ENCODE measurements at places on chromosomes 5 and 9.

DNA sequence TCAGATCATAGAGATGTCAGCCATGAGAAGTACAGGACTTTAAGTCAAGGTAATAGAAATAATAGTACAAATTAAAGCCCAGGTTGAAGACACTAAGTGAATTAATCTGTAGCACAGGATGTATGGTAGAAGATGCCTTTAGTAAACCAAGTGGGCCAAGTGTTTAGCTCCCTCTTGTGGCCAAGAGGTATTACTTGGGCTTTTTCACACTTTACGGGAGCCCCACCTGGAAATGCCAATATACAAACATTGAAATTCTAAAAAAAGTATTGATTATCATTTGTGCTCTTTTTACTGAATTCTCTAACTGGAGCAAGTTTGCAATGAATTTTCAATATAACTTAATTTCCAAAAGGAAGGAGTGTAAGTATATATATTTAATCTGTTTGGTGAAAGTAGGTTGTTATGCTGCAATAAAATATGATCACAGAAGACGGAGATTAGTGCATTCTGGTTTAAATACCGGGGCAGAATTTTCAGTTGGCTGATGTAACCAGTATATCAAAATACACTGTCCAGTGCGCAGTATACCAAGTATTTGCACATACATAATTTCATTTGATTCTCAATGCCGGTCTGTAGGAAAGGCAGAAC, 84.7 kb downstream of the PARP8 start:
- no peak for DNase-seq

DNA sequence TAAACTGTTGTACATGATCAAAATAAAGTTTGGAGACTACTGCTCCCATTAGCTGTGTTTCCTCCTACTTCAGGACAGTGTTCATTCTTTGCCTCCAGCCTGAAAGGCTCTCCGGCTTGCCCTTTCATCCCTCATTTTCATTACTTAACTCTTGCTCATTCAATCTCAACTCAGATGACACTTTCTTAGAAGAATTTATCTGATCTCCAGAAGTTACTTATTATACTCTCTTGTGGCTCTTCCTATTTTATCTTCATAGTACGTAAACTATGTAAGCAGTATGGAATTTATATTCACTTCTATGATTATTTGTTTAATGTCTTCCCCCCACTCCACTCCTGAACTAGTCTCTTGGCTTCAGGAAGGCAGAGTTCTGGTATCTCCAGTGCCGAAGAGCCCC, 1737.9 kb upstream of the C9orf72 start:
- no peak for DNase-seq

GRCh38 chr9:120438836-120439546, 141.0 kb downstream of the CDK5RAP2 start:
- no peak for DNase-seq

DNA sequence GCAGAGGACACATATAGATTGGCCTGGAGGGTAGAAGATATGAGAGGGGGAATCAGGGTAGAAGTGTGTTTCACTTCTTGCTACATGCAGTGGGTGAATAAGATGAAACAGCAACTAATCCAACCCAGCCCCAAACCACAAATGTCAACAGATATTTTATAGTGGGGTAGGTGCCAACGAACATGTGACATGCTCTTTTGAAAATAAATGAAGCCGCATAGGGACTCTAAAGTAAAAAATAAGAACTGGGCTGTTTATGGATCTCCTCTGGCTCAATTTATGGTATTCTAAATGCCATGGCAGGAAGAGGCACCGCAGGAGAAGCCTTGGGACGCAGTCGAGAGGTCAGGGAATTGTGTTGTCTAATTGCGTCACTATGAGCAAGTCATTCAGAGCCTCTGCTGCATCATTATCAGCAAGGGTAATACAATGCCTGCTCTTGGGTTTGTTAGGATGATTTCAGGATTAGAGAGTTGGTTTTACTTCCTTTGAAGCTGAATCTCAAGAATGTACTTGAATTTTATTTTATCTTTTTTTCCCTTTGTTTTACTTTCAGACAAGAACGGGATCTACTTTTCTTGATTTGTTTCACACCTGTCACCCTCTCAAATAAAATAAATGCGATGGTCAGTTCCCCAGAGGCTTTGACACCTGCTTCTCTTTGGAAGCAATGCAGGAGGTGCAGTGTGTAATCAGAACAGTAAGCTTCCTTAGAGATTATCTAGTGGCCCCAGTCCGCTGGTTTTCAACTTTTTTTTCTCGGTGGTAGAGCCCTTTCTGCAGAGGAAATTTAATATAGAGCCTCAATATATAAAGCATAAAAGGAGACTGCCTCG, 375.6 kb upstream of the CLINT1 start:
- DNase-seq: no peak

GRCh38 chr9:121885345-121885901, 207.7 kb downstream of the TTLL11 start:
- no peak for DNase-seq

- DNase-seq: no peak
Measured at GRCh38 chr5:157729858-157730257, 1.4 kb upstream of the THG1L start.

DNA sequence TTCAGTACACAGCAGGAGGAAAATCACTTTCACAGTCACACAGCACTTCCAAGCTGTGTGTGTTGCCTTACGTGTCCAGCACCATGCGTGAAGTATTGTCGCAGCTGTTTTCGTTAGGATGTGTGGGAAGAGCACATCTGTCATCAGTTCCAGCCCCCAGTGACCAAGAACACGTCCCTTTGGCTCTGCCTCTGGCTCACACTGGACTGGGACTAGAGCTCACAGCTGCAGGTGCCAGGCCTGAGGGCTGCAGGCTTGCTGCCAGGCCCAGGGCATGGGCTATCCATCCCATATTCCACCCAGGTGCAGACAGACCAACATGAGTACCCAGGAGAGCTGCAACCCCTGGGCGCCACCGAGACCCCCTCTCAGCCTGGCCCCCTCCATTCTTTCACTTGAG, 60.5 kb upstream of the ANKRD33B start:
- no peak for DNase-seq

- no peak for DNase-seq
Measured at GRCh38 chr9:2158766-2159430, 143.8 kb downstream of the SMARCA2 start.

DNA sequence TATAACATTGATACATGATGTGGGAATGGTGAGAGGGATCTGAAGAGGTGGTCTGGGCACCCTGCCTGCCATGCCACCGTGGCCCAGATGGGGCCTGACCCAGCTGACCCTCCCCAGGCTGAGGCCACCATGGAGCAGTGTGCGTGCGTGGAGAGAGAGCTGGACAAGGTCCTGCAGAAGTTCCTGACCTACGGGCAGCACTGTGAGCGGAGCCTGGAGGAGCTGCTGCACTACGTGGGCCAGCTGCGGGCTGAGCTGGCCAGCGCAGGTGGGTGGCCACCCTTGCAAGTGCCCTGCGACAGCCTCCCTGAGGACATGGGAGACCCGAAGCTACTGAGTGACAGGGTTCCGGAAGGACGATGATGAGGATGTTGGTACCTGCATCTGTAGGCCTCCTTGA, 7.2 kb downstream of the RMND5B start:
- DNase-seq: no peak

DNA sequence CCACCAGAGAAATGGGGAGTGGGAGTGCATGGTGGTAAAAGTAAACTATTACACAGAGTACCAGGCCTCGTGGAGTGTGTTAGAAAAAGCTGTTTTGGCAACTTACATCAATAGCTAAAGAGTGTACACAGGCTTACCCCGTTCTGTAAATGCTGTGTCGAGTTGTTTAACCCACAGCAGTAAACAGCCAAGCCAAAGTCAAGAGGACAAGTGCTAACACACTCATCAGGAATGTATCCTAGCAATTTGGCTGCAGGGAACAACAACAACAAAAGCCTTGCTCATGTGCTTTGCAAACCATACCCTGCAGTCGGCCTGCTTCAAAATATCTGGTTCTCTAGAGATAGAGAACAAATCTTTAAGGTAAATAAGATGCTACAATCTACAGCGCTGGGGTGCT, 15.9 kb downstream of the DAP start:
- no peak for DNase-seq

- no peak for DNase-seq
Measured at GRCh38 chr5:1973391-1974013, 90.8 kb upstream of the IRX4 start.

DNA sequence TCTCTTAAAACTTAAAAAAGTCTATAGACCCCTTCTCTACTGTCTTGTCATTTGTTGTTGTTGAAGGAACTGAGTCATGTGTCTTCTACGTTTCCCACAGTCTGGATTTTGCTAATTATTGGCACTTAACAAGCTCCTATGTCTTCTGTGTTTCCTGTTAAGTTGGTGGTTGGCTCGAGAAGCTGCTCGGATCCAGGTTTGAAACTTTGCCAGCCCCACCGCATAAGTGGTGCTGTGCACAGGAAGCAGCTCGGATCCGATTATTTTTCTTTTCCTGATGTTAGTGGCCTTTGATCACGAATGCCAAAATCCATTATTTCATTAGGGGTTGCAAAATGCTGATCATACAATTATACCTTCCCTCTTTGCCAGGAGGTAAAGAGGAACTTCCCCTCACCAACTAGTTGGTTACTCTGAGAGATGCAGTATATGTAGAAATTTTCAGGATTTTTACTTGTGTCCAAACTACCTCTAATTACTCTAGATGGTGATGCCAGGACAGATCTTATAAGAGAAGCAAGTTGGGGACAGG, 186.5 kb downstream of the NSG2 start:
- no peak for DNase-seq

- no peak for DNase-seq
Measured at GRCh38 chr9:137170486-137171148, 766 bp upstream of the LRRC26 start.

- DNase-seq: no peak
Measured at GRCh38 chr5:159359408-159359807, 29.1 kb upstream of the IL12B start.

DNA sequence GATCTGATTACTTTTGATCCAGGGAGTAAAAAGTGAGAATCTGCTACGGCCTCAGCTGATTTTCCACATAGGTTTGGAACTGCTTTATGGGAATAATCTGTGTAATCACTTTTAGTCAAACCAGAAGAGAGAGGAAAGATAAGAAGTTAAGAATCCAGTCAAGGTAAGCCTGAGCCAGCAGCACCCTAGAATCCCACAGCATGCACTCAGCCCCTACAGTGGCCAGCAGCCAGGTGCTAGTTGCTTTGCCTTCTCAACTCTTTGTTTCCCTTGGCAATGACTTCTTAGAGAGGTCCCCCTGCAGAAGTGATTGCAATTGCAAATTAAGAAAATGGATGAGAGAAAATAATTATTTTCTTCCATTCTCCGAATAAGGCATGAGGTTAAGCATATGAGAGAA, 59.7 kb upstream of the TMED7 start:
- DNase-seq: no peak

GRCh38 chr5:180095545-180095944, 24.0 kb upstream of the RNF130 start:
- DNase-seq: no peak

Data from cortex of kidney (tissue), 1 donor.